Hematopoietic multipotent progenitor cell (in vitro differentiated cells): ENCODE measurements at places on chromosomes 3 and 15. TPM values are rescaled to one million over a fixed set of nuclear protein-coding genes. Genes with fewer than 3 reads are reported as not detected.

DNA sequence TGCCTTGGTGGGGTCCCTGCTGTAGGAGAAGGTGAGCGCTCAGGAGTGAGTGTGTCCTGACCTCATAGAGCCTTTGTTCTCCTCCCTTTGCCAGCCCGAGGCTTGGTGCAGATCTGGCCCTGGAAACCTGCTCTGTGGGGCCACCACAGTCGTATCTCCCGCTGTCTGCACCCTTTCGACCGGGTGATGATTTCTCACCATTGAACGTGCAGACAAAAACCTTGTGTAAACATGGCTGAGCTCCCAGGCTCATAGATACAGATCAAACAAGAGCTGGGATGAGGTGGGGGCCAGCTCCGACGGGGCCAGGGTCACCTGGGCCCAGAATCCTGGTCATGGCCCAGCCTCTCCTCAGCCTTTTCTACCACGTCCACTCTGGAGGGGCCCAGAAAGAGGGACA, 34.6 kb upstream of the ESYT3 start:
- DNase-seq, result no peak

Gene ARHGEF3
- total RNA-seq, result 21.0 TPM

Gene CLRN1
- total RNA-seq, result not detected

Gene SPRED1
- total RNA-seq, result 2.4 TPM

GRCh38 chr15:77400258-77400657, 19.6 kb downstream of the PEAK1 start:
- no peak for DNase-seq
